ENCODE measurements at places on chromosomes 11 and 22. TPM values are rescaled to one million over a fixed set of nuclear protein-coding genes. Genes with fewer than 3 reads are reported as not detected.

KCNJ1 gene
- not detected for total RNA-seq

KLHL35 gene
- 0.70 TPM for total RNA-seq

UPK3A gene
- not detected for total RNA-seq

GLYAT gene
- total RNA-seq: 3.6 TPM

TRIM6 gene
- total RNA-seq: 10.4 TPM

C22orf39 gene
- total RNA-seq: 21.2 TPM

LINC01488 gene
- total RNA-seq: not detected

OR8G5 gene
- not detected for total RNA-seq

MMP13 gene
- total RNA-seq: not detected

- no peak for DNase-seq
These were observed 45.6 kb downstream of the PTPRJ start for GRCh38 chr11:48025984-48026340.

GRCh38 chr11:61168042-61168688 is 6.9 kb upstream of the VPS37C start:
- DNase-seq: no peak

DNA sequence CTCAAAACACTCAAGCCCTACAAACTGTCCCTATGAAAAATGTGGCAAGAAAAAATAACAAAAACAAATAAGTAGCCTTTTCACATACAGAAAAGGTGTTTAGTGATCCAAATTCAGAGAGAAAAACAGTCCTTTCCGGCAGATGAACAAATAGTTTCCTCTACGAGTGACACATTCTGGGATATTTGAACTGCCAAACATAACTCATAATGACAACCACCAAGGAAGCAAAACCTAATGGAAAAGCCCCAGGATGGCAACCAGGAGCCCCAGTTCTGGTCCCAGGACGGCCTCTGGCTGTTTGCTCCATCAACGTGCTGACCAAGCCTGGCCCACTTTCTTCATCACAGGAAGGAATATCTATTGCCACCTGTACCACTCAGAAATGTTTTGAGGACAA is 6.0 kb downstream of the PACSIN2 start:
- DNase-seq: no peak

- peak; percentile 1 for DNase-seq
These were observed 179.0 kb downstream of the GRM5 start for GRCh38 chr11:88886796-88887195.

- no peak for DNase-seq
These were observed 94.8 kb upstream of the TBCEL start for GRCh38 chr11:120929090-120929489.

GRCh38 chr11:10309163-10310093 is 4.6 kb downstream of the ADM start:
- DNase-seq: peak; percentile 81

- DNase-seq: no peak
These were observed 14.8 kb upstream of the LMO2 start for GRCh38 chr11:33906484-33907186.

DNA sequence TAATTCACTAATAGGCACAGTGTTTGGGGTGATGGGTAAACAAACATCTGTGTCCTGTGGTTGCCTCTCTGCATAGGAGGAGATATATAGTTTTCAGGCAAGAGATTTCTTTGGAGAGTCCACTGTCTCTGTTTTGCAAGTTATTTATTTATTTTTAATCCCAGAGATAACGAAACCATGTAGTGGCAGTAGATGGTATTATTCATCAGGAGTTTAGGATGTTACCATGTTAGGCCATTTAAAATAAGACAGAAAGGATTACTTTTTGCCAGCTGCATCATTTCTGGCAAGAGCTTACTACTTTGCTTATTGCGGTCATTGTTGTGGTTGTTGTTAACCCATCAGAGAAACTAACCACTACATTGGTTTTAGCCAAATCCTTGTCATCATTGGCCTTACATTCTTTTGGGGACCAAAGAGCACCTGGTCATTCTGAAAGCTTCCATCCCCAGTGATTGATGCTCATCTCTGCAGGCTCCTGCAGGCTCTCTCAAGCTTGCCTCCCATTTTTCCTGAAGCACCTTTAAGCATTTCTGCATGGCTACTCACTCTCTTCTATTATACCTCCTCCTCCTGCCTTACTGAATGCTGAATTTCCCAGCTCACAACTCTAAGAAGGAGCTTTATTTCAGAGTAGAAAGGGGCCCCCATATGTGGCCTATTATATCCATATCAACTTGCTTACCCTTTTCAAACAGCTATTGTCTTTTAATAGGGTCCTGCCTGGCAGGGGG is 84.4 kb downstream of the CSTPP1 start:
- no peak for DNase-seq

GRCh38 chr11:78926633-78927338 is 352.1 kb upstream of the NARS2 start:
- no peak for DNase-seq

DNA sequence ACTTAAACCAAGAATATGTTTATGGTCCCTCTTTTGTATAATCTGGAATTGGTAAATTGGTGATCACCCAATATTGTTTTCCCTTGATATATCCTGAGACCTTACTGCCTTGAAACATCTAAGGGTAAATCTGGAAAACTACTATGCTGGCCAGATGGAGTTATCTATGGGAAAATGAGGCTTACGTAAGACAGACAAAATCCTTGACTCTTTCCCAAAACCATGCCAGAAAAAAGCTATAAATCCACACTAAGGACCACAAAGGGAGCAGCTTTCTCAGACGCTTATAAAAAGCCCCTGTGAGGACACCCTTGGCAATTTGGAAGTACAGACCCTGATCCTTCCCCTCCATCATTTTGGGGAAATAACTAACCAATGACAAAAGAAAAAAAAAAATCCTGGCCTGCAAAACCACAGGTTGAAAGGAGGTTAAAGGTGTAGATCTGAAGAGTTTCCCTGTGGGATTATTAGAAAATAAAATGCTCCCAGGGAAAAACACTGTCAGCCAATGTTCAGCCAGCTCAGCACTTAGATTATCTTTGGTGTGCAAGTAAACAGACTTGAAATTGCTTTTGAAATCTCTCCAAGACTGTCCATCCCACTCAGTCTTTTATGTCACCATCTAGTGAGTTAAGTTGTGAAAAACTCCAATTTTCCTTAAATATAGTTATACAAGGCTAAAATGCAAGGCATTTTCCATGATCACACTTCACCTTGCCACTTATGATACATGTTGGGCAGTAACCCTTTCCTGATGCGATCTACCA is 6.6 kb upstream of the AMBRA1 start:
- DNase-seq: no peak

- peak; percentile 27 for DNase-seq
These were observed 14.5 kb upstream of the APLNR start for GRCh38 chr11:57251491-57252104.

DNA sequence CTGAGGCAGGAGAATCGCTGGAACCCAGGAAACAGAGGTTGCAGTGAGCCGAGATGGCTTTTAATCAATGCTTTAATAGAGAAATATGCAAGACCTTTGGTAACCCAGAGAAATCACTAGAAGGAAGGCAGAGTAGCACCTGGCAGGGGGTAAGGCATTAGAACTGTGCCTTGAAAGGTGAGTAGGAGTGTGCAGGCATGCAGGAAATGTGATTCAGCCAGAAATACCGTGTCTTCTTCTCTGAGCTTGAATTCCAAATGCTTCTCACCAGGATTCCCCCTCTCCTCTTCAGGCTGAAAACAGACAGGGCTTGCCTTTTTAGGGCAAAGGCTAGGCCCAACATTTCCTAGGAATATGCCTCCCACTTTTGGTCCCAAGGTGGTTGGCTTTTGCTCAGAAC is 51.0 kb downstream of the OR4D9 start:
- DNase-seq: peak; percentile 59

DNA sequence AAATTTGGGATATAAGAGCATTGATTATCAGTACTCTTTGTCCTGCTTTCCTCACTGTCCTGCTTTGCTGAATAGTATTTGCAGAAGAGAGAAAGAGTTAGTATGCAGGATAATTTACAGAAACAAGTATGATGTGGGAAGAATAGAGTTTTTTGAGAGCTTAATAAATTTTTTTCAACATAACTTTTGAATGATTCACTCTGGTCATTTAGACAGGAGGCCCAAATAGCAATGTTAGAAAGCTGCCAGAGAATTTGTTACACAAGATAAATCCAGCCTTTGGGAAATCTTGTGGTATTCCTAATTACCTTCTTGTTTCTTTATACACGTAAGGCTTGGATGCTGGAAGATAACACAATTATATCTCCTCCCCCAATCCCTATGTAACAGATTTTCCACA is 484.6 kb downstream of the CNTN5 start:
- DNase-seq: peak; percentile 57

- peak; percentile 90 for DNase-seq
These were observed 21.0 kb upstream of the GDPD4 start for GRCh38 chr11:77322506-77322905.

DNA sequence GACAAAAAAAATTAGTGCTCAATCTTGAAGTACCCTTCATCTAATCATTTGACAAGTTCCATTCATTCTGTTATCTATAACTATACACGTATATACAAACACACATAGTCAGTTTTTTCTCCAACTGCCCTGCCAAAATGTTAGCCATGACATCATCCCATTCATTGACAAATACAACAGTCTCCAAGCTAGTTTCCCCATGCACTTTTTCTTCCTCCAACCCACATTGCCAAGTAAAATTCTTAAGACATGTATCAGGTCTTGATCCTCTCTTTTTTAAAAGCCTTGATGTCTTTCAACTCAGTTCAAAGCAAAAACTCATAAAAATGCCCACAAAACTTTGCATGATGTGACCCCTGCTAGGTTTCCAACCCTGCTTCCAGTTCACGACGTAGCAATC is 58.1 kb downstream of the DDI1 start:
- no peak for DNase-seq

DNA sequence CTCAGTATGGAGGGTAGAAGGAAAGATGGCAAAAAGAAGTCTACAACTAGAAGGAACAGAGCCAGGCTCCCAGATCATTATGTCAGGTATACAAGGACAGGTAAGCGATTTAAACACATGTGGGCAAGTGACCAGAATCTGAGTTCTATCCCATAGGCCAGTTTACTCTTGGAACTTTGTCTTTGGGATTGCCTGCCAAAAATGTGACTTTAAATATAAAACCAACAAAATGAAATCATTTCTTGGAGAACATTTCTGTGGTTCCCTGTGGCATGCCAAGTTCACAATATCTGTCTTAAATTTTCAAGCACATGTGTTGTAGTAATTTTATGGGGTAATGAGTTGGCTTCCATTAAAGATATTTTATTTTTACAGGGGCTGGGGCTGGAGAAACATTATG is 141.0 kb downstream of the SLC17A6 start:
- no peak for DNase-seq

- DNase-seq: no peak
These were observed 101.9 kb downstream of the GGTLC2 start for GRCh38 chr22:22746061-22746962.

- peak; percentile 60 for DNase-seq
These were observed 28.5 kb downstream of the CD44 start for GRCh38 chr11:35167426-35167954.

- peak; percentile 94 for DNase-seq
These were observed 83.9 kb downstream of the ETS1 start for GRCh38 chr11:128503245-128503991.

GRCh38 chr22:49018601-49019000 is 809.1 kb downstream of the BRD1 start:
- DNase-seq: no peak

GRCh38 chr22:36102995-36103394 is 57.6 kb downstream of the APOL3 start:
- DNase-seq: no peak
